NCI-H2227 treated with DMSO at 0.1 percent for 48 hours (cell line): ENCODE measurements at places on chromosomes 1 and 21.

- DNase-seq: no peak
These were observed 9.4 kb upstream of the UAP1 start for GRCh38 chr1:162551969-162552683.

DNA sequence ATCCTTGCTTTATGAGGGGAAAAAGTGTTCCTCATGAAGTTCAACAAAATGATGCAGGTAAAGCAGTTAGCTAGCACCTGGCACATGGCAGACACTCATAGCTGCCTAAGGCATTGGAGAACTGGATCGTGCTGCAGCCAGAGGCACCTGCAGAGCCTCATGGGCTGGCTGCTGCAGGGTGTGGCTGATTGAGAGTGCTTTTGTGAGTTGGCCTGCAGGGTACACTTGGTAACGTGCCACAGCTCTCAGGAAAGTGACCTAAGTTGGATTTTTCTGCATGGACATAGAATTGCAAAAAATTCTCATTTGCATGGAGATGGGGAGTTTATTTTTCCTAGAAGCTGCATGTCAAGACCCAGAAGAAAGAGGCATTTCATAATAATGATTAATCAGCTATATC is 31.6 kb upstream of the IL20 start:
- DNase-seq: no peak

DNA sequence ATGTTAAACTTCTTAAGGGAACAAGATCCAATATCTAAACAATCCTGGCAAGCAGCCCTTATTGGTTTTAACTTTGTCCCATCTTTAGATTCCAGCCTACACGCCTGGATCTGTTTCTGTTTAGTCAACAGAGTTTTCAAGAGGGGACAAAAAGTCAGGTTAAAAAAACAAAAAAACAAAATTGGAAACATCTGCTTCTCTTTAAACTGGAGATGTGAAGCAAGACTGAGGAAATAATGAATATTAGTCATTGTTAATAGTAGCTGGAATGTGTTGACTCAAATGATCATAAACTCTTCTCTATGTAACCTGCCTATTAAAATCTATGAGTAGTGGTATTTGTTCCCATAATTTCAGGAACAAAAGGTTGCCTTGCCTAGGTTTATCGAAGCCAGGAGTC is 55.0 kb downstream of the NID1 start:
- no peak for DNase-seq

DNA sequence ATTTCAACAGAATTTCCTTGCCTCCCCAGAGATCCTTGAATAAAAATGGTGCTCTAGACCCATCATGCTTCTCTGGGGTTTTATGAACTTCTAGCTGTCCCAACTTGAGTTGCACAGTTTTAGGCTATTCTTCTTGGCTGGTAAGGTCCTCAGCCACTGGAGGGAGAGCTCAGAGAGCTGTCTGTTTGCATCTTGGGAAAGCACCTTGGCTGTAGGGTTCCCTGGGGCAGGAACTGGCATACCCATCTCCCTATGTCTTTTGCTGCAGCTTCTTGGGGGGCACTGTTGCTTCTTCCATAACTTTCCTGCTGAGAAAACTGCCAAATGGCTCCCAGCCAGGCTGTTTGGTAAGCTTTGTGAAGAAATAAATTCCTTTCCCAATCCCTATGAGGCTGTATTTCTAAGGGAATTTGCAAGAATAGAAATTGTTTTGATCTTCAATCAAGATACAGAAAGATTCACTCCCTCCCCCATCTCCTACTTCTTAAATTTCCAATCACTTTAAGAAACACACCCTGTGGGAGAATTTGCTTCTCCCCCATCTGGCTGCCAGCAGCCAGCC is 8.2 kb upstream of the FMOD start:
- DNase-seq: no peak

DNA sequence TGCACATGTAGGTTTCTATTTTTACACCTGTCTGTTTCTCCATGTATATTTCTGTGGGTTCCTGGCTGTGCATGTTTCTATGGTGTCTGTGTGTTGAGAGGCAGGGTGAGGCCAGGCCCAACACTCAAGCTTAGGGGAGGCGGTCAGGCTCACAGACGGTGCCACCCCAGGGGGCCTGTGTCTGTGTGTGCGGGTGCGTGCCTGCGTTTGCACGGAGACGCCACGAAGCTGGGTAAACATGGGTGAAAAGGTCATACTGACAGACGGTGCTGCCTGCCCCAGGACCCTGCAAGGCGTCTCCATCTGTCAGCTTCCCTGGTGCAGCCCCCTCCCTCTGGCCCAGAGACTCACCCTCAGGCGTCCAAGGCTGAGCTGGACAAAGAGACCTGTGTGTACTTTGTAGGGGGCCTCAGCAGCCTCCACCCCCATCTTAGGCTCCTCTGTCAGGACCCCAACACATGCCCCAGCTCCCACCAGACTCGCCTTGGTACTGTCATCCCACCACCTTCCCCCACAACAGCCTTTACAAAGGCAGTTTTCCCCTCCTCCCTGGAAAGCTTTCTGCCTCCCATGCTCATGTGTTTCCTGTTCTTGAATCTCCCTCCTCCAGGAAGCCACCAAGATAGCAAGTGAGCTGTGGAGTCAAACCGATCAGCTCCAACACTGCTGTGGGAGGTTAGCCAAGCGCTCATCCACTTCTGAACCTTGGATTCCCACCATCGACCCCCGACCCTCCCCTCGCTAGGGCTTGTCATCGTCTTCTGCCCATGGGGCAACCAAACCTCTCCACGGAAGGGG is 34.1 kb downstream of the PTPRF start:
- DNase-seq: no peak

DNA sequence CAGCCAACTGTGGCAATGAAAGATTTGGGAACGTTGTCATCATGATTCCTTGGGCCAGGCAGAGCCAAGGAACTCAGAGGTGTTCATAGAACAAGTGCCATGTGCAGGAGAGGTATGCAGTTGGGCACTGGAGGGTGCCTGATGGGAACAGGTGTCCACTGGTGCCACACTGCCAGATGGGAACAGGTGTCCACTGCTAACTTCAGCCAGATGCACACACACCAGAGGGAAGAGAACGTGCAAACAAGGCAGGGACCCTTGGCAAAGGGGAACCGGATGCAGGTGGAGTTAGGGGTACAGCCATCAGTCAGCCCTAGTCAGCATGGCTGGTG is 13.5 kb downstream of the OLFML2B start:
- no peak for DNase-seq

DNA sequence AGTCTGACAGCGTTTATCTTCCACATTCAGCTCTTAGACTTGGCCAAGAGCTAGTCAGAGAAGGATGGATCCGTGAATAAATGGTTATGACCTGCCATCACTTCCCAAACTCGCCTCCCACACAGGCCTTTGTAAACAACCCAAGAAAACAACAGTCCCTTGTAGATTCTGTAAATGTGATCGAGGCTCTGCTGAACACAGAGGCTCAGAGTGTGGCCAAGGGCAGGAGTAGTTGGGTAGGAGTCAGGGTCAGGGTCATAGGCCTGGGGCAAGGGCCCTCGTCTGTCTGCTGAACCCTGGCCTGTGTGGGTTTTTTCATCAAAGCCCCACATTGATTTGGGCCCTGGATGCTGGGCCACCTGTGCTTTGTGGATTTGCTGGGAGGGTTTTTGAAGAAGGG is 32.7 kb downstream of the NCMAP start:
- no peak for DNase-seq

- DNase-seq: no peak
These were observed 63.1 kb upstream of the MUTYH start for GRCh38 chr1:45403298-45403697.

GRCh38 chr1:228154670-228155571 is 5.2 kb downstream of the GJC2 start:
- DNase-seq: peak; percentile 12

- DNase-seq: no peak
These were observed 869 bp downstream of the KCNA3 start for GRCh38 chr1:110673805-110674336.

- no peak for DNase-seq
These were observed 227.7 kb upstream of the SAMSN1 start for GRCh38 chr21:14773777-14774345.

DNA sequence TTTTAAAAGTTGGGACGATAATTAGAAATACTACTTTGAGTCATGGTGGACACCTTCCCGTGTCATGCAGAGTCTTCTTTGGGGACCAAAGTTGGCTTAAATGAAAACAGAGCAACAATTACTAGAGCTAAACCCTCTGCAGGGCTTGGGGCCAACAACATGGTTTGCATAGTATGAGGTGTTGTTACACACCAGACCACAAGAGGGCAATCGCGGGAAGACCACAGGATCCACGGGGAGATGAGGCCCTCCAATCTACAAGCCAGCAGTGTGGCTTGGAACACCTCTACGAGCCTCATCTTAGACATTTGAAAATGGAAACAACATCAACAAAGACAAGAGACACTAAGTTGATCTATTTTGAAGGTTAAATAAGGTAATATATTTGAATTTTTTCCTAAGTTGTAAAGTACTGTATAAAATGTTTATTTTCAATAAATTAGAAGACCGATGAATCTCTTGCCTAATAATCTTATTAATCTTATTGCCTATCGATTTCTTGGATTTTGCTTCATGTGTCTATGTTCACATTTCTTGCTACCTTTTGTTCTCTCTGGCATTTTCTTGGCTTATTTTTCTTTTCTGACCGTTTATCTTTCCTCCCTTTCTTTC is 8.2 kb upstream of the SMCP start:
- DNase-seq: no peak

DNA sequence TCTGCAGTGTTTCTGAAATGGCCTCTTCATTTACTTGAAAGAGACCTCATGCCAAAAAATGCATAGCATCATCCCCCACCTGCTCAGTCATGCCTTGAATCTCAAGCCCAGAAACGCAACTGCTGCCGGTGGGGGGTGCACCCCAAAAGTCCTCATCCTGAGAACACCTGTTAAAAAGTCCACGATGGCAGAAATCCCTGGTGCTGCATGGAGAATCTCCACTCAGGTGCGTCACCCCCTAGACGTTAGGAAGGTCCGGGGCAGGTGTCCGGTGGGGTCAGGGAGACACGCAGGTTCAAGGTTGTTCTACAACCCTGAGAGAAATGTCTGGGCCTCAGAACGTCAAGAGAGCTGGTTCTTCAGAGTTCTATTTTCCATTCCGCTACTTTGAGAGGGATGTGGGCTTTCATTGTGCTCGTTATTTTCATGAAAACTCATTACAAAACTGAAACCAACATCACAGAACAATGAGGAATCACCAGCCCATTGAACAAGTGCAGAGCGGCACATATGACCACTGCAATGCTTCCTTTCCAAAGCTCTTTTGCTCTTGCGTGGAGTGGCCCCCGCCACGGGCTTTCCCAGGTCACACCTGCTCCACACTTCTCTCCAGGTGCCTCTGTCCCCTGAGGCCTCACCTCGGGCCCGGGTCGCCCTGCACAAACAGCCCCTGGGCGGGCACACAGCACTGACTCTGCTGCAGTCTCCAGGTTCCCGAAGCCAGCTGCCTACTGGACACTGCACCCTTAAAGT is 201.9 kb downstream of the TOMM20 start:
- DNase-seq: no peak

DNA sequence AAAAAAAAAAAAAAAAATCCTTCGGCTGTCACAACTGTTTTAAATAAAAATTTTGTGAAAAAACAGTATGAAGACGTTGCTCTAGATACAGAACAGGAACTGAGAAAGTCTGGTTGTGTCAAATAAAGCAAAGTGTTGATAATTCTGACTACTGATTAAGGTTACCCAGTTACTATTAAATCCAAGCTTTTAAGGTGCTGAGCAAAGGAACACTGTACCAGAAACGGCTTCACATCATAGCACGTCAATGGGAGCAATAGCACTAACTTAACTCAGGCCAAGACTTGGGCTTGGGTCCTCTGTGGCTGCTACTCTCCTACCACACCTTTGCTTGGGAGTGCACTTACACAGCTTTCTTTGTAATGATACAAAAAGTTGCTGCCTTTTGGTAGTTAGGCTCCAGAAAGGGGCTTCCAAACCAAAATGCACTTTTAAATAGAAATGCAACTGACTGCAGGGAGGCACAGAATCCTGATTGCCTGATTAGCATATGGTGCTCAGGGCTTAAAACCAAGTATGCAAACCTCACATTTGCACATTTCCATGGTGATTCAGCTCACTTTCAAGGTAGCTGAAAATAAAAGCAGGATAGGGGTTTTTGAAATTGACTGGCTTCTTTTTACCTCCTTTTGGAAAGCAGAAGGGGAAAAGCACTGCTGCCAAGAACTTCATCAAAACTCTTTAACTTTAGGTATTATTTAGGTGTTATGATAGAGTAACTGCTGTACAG is 6.3 kb downstream of the MCL1 start:
- DNase-seq: no peak

GRCh38 chr1:157189096-157189495 is 50.9 kb upstream of the ETV3 start:
- no peak for DNase-seq

DNA sequence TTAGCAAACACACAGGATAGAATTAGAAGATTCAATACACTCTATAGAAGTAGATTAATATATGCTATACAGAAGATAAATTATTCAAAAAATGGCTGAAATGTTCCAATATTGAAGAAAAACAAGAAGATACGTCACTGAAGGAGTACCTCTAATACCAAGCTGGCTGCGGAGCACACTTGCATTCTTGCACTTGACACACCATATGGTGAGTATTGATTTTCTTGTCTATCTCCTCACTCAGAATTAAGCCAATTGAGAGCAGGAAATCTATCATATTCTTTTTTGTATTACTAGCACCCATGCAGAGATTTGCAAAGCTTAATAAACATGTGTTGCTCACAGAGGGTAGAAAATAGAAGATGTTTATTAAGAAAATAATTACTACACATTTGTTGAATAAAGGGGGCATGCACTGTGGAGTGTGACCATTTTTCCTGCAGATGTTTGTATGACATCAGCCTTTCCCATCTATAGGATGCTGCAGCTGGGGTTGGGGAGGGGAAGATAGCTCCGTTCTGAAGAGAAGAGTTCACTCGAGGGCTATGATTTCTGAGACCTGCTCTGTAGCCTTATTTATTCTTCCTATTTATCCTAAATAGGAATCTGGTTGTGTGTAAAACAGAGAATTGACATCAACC is 318.1 kb downstream of the HHIPL2 start:
- no peak for DNase-seq

DNA sequence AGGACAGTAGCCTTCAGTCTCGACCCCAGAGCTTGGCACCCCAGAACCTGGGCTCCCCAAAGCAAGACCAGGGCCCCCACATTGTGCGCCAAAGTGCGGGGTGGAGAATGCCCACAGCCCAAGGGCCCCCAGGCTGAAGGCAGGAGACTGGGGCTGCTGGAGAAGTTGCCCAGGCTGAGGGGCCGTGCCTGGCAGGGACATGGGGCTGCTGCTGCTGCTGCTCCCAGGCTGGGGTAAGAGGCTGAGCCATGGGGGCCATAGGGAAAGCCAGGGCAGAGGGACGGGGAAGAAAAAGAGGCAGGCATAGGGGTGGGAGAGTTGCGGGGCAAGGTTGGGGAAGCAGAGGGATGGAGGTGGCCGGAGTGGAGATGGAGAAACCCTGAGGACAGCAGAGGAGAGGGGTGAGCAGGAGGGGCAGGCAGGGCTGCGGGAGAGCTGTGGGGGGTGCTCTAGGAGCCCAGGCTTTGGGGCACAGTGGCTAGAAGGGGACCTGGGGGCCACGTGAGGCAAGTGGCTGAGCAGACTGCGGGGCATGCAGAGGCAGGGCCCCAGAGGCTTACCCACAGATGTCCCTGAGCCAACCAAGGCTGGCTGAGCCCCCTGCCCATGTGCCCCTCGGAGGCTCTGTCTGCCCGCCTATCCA is 18.9 kb downstream of the SLC27A3 start:
- no peak for DNase-seq

- peak; percentile 31 for DNase-seq
These were observed 54.1 kb downstream of the LDLRAD2 start for GRCh38 chr1:21865943-21866706.
